Astrocyte of the spinal cord (primary cell): ENCODE measurements at places on chromosomes 6 and 20.

- DNase-seq, result no peak
Measured at GRCh38 chr20:21394551-21394950, 2.8 kb downstream of the NKX2-4 start.

- no peak for DNase-seq
Measured at GRCh38 chr20:46269372-46269771, 38.9 kb downstream of the CDH22 start.

DNA sequence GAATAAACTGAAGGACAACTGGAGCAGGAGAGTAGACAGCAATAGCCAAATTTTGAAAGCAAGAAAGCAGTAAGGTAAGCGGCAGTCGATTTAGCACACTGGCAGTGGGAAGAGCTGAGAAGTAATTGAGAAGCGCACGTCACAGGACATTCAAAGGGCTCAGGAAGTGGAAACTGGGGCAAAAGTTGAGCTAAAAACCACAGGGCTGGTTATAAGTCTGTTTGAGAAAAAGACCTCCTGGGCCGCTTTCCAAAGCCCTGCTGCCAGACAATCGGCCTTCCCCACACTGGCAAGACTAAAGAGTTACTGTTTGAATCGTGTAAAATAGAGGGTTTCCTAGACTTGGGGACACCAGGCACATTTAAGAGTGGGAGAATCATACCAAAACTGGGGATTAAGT lies 161.4 kb downstream of the DNAH8 start:
- DNase-seq, result peak; percentile 52

DNA sequence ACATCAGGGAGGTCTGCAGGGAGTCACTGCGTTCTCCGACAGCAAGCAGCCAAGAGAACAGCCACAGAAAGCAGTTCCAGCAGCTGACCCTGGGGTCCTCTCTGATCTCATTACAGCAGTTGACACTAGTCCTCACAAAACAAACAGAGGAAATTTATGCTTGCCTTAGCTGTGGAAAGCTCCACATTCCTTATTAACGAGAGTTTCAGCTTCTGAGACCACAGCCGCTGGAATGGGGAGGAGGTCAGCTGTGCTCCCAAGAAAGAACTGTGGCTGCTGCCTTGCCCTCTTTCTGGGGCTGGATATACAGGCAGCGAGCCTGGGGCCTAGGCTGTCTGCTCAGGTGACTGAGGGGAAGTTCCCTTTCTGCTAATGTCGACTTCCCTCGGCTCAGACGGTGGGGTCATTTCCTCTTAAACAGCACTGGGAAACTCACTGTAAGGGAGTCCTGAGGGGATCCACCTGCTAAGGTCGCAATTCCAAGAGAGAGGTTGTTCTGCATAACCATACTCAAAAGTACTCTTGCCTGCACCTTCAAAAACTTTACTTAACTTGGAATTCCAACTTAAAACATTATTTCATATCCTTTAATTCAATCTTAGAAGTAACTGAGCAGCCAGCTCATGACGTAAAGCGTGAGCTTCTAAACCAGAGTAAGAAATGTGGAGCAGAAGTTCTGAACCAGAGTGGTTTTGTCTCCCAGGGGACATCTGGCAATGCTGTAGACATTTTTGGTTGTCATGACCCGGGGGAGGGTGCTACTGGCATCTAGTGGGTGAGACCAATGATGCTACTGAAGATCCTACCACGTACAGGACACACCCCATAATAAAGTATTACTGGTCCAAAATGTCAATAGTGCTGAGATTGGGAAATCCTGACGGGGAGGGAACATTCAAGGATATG lies 80.3 kb downstream of the BACH2 start:
- DNase-seq, result peak; percentile 76

DNA sequence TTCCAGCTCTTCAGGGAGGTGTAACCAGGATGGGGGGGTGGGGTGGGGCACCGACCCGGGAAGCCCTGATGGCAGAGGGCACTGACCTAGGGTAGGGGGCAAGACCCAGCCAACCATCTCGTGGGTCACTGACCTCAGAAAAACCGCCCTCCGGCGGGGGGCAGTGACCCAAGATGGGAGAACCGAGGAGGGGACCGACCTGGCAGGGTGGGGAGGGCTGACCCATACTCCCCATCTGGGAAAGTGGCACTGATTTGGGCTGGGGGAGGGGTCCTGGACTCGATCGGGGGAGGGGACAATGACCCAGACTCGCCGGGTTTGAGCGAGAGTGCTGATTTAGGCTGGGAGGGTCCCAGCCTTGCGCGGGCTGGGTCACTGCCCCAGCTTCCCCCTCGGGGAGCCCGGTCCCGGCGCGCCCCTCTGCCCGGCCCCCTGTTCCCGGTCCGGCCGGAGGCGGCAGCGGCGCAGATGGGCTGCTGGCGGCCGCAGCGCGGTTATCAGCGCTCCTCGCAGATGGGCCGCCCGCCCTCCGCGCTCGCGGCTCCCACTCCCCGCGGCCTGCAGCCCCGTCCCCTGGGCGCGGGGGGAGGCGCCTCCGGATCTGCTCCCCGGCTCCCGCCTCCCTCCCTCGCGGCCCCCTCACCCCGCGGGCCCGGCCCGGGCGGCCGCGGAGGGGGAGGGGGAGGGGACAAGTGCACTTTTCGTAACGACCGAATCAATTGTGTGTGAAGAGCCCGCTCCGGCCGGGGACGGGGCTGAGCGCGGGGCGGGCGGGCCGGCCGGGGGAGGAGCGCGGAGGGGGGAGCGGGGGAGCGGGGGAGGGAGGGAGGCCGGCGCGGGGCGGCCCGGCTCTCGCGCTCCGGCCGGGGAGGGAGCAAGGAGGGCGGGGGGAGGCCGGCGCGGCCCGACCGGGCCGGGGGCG lies 2.2 kb downstream of the NOL4L start:
- DNase-seq, result no peak
